ENCODE measurements at places on chromosomes 2 and 18.

GRCh38 chr2:178523596-178524134, 43.4 kb downstream of the PLEKHA3 start:
- no peak for DNase-seq

DNA sequence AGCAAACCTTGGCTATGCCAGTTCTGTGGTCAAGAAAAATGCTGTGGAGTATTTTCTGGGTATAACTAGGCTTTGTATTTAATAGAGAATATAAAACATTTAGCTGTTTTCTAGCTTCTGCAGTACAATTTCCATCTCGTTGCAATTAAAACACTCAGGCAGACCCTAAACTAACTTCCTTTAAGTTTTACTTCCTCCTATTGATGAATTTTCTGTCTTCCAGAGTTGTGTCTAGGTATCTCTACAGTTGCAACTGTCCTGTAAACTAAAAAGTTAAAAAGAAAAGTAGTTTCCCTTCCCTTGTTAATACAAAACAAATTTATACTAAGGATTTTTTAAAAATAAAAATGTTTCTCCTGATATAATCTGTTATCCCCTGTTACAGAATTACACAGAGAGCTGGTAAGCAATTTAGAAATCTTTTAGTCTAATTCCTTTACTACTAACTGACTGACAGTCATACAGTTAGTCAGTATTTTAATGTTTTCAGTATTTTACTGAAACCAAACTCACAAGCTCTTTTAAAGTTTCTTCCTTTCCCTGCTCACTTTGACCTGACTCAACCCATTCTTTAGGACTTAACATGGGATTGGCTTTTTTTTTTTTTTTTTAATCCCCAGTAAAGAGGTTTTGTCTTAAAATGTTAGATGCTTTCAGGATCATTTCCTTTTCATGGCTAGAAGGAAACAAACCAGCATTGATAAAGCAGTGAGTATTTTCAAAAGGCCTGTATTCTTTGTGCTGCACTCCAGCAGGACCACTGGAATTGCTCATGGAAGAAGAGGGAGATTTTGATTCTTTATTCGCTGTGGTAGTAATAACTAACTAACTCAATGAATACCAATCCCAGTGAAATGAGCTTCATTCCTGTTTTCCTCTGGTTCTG, 22.9 kb downstream of the ITGAV start:
- DNase-seq: no peak

DNA sequence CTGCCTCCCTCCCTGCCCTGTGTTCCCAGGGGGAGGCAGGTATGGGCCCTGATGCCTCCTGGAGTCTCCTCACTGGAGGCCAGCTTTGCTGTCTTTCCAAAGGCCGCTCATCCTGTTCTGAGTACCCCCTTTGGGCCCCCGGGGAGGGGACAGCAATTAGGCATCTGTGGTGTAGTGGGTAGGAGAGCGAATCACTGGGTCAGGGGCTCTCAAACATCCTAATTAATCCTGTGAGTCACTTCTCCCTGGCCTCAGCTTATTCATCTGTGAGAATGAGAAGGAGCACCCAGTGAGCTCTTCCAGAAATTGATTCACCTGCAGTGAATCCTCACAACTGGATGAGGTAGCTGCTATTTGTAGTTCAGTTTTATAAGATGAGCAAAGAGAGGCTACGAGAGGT, 16.4 kb downstream of the TET3 start:
- no peak for DNase-seq

DNA sequence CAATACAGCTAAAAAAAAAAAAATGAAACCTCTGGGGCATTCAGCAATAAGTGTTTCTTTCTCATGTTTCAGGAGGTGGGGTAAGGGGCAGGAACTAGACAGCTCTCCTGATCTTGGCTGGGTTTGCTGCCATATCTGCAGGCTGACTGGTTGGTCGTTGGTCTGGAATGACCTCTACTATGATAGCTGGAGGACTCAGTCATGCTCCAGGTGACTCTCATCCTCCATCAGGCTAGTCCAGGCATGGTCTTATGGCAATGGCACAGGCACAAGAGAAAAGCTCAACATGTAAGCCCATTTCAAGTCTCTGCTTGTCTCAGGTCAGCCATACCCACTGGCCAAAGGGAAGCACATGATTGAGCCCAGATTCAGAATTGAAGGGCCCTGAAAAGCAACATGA, 9.5 kb upstream of the SLC1A4 start:
- no peak for DNase-seq

- no peak for DNase-seq
These were observed 79.6 kb downstream of the MIB1 start for GRCh38 chr18:21820033-21820810.

DNA sequence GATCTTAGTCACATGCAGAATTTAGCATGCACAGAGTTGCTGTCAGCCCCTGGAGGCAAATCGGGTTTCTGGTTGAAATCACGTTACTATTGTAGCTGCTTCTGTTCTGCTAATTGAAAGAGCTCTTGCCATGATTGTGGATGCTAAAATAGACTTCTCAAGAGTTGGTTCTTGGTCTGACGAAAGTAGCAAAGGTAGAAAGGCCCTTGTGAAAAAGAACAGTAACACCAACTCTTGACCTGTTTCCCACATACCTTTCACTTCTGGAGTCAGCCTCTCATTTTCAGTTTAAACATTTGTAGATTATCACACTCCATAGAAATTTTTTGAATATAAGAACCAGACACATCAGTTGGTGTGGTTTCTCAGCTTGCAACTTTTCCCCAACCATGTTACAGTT, 110.0 kb upstream of the EPB41L3 start:
- DNase-seq: no peak

DNA sequence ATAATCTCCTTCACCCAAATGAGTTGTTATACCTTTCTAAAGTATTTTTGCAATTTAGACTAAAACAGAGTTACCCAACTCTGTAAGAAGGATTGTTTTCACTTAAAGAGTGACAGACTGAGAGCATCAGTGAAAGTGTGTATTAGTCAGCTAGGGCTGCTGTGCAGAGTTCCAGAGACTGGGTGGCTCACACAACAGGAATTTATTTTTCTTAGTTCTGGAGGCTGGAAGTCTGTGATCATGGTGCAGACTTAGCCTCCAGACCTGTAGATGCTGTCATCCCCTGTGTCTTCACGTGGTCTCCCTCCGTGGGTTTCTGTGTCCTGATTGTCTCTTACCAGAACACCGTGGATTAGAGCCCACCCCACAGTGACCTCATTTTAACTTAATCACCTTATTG, 40.0 kb downstream of the BCL2L11 start:
- no peak for DNase-seq

DNA sequence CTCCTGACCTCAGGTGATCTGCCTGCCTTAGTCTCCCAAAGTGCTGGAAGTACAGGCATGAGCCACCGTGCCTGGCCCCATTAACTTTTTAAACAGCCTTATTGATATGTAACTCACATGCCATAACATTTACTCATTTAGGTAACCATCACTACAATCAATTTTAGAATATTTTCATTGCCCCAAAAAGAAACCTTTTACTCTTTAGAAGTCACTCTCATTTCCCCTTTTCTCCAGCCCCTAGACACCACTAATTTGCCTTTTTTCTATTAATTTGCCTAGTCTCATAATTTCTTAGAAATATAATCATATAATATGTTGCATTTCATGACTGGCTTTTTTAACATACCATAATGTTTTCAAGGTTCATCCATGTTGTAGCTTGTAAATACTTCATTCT, 57.2 kb upstream of the TACR1 start:
- DNase-seq: no peak

DNA sequence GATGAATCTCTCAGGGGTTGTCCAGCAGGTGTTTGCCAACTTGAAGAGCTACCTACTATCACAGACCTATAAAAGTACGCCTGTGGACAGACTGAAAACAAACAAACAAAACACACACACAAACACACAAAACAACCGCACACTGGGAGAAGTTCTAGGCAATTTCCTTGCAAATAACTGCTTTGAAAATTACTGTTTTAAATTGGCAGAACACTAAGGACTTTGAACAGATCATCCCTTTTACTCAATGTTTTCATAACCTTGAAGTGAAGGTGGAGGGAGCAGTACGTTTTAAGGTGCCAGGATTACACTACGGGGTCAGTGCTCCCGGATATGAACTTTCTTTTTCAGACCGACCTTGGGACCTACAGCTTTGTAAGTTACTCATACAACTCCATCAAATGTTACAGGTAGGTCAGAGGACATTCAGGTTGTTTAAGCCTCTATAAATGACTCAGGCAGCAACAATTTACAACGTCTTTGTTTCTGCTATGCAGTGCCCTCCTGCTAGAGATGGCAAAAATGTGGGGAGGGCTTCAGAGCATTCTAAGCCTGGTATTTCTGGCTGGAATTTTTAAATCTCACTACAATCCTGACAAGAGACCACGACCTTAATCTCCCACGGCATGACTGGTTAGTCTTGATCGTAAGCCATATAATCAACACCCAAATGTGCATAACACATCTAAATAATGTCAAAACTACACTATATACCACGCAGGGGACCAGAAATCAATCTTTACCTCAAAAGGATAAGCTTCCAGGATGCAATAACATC, 1.4 kb upstream of the SLC20A1 start:
- no peak for DNase-seq

- DNase-seq: no peak
These were observed 3.7 kb upstream of the SPR start for GRCh38 chr2:72883356-72883962.

- DNase-seq: no peak
These were observed 570 bp upstream of the ECEL1 start for GRCh38 chr2:232488097-232488711.

- no peak for DNase-seq
These were observed 911.2 kb upstream of the PIK3C3 start for GRCh38 chr18:41043876-41044275.

DNA sequence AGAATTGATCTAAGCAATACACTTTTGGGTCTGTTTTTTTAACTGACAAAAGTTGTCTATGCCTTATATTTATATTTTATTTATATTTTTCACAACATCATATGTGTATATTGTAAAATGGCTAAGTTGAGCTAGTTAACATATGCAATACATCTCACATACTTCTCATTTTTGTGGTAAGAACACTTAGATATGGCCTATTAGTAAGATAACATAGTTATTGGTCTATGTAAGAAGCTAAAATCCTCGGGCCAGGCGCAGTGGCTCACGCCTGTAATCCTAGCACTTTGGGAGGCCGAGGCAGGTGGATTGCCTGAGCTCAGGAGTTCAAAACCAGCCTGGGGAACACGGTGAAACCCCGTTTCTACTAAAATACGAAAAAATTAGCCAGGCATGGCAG, 275.6 kb upstream of the ID2 start:
- no peak for DNase-seq

GRCh38 chr2:39568561-39569006, 97.1 kb upstream of the TMEM178A start:
- no peak for DNase-seq

- no peak for DNase-seq
These were observed 6.4 kb upstream of the TRIB2 start for GRCh38 chr2:12710301-12710700.

GRCh38 chr2:206273905-206274304, 558 bp upstream of the ZDBF2 start:
- no peak for DNase-seq

GRCh38 chr2:892401-892800, 58.2 kb upstream of the SNTG2 start:
- DNase-seq: no peak

DNA sequence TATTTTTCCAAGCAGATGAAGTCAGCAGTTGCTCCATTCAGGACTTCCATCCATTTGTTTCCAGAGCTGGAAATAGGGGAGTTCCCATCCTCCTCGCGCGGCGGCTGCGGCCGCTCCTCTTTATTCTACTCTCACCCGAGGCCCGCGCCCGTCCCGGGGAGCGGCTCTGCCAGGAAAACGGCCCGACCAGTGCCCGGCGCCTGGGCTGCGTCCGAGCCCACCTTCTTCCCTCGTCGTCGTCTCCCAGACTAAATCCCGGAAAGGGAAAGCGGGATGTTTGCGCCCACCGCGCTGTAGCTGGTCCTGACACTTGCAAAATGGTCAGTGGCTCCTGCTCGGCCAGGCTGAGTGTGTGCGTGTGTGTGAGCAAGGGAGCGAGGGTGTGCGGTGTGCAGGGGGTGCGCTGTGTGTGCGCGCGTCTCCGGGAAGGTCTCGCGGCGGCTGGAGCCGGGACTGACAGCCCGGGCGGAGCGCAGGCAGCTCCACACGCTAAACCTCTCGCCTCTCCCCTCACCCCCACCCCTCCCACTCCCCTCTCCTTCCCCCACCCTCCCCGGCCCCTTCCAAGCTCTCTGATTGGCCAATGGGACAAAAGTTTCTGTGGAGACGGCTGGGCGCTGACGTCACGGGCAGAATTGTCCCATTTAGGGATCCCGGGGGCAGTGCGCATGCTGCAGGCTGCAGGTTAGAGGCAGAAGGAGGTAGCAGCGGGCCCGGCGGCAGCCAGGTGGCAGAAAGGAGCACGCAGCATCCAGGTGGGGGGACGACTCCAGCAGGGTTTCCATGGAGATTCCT, at the start of gene NOL4:
Gene NOL4, minus strand, starts transcription at position 491 of the 795 bp plus-strand sequence. CDS start 1,660 bp downstream, outside the sequence.
- no peak for DNase-seq

- DNase-seq: no peak
These were observed 84.6 kb downstream of the DNMT3A start for GRCh38 chr2:25257032-25257552.

DNA sequence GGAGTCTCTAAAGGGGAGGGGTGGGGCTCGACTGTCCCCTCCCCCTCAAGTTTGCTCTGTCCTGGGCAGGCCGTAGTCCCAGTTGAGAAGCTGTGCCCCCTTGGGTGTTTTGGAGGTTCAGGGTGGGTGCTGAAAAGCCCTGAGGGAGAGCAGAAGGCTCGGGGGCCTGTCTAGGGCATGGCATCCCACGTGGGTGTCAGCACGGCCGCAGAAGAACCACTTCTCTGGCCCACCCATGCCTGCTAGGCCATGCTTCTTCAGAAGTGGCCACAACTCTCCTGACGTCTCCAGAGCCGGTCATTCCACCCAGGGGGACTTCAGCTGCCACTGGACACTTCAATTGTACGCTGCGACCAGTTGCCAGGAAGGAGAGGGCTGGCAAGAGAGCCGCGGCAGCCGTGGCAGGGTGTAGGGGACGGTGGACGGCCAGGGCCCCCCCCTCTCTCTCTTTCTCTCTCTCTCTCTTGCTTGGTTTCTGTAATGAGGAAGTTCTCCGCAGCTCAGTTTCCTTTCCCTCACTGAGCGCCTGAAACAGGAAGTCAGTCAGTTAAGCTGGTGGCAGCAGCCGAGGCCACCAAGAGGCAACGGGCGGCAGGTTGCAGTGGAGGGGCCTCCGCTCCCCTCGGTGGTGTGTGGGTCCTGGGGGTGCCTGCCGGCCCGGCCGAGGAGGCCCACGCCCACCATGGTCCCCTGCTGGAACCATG, at the start of gene INPP5D:
Gene INPP5D, plus strand, starts transcription at position 546 of the 704 bp plus-strand sequence. Its CDS starts 137 bp downstream, at position 683.
- DNase-seq: peak; percentile 56

- no peak for DNase-seq
These were observed 79.0 kb upstream of the CDH19 start for GRCh38 chr18:66682855-66683322.

DNA sequence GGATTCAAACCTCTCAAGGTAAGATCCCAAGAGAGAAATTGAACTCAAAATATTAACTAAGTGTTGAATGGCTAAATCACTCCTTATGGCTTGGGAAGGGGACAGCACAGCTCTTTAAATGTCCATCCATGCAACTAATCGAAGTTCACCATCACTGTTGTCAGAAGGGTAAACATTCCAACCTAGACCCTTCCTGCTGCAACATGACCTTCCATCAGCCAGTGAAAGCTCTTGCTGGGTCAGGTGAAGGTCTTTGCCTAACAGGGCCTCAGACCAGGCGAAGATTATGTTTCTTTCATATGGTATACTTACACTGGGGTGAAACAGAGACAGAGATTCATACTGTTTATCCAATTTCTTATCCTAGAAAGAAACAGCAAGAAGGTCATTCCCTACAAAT, 16.4 kb downstream of the IAH1 start:
- DNase-seq: no peak

GRCh38 chr2:180959787-180960186, 20.6 kb upstream of the UBE2E3 start:
- DNase-seq: no peak

GRCh38 chr2:49262801-49263560, 108.7 kb upstream of the FSHR start:
- no peak for DNase-seq
